B cell (primary cell): ENCODE measurements at places on chromosomes 13 and 19.

DNA sequence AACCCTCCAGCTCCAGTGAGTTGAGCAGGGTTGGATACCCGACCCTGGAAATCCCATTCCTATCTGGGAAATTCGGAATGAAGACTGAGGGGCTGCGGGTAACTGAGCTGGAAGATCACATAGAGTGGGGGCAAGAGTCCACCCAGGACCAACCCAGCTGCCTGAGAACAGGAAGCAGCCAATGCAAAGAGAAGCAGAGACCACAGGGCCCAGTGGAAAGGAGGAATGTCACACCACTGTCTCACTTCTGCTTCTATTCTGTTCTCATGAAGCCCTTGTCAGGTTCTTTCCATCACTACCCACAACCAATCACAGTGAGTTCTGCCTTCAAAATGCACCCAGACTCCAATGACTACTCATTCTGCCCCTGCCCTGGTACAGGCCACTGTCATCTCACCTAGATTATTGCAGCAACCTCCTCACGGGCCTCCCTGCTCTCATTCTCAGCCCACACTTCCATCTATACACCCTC lies 15.3 kb downstream of the DYRK1B start:
- no peak for DNase-seq

DNA sequence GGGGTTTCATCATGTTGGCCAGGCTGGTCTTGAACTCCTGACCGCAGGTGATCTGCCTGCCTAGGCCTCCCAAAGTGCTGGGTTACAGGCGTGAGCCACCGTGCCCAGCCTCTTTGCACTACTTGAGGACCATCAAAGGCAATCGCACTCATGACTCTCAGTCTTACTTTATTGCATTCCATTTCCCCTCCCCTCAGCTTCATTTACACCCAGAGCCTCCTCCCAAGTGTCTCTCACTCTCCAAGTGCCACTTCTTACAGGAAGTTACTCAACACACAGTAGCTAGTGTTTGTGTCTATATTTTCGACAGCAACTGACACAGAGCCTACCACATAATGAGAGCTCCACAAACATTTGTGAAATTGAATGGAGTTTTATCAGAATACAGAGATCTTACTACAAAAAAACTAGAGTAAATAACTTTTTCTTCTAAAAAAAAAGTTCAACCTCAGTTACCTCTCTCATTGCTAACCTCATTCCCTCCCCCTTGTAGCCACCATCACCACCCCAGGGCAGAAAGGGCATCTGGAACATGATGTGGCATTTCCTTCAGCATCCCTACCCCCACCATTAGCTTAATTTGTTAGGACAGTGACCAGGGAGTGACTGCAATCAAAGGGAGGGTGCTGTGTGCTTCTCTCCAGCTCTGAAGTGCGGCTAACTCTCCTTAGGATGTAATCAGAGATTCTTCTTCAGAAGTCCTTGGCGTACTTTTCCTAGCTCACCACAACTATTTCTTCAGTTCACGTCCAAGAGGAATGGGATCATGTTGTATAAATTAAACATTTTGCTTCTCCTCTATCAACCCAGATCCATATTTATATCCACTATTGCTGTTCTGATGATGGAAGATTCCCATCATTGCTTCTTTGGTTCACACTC lies 17.0 kb upstream of the RUBCNL start:
- no peak for DNase-seq

DNA sequence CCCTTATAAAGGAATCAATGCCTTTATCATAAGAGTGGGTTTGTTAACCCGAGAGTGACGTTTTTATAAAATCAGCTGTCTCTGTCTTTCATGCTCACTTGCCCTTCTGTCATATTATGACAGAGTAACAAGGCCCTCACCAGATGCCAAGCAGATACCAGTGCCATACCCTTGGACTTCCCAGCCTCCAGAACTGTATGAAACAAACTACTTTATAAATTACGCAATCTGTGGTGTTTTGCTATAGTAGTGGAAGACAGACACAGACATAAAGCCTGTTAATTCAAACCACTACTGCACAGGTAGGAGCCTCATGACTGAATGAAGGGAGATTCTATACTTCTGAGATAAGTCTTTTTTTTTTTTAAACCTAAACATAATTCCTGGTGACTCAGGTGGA lies 4.6 kb downstream of the VN1R1 start:
- DNase-seq = no peak

DNA sequence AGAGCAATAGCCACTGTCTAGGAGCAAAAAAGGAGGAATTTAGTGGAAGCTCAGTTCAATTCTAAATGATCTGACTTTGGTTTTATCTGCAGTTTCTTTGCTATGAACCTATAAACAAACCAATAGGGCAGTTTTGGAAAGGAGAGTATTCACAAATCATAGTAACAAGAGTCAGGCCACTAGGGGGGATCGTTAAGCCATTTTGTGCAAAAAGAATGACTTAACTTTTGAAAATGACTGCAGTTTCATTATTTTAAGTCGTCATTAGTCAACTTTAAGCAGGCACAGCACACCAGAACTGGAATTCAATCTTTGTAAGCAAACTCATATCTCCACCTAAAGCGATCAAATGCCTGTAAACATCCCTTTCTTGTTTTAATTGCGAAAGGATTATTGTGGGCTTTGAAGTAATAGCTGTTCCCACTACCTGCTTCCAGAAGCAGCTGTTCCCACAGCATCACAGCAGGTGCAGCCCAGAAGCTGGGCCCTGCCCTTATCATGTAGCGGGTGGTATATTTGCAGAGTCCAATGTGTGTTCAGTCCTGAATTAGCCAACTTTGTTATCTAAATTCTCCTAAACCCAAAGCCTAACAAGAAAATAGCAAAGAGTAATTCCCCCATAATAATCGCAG lies 51.5 kb downstream of the SOX21 start:
- DNase-seq = no peak

DNA sequence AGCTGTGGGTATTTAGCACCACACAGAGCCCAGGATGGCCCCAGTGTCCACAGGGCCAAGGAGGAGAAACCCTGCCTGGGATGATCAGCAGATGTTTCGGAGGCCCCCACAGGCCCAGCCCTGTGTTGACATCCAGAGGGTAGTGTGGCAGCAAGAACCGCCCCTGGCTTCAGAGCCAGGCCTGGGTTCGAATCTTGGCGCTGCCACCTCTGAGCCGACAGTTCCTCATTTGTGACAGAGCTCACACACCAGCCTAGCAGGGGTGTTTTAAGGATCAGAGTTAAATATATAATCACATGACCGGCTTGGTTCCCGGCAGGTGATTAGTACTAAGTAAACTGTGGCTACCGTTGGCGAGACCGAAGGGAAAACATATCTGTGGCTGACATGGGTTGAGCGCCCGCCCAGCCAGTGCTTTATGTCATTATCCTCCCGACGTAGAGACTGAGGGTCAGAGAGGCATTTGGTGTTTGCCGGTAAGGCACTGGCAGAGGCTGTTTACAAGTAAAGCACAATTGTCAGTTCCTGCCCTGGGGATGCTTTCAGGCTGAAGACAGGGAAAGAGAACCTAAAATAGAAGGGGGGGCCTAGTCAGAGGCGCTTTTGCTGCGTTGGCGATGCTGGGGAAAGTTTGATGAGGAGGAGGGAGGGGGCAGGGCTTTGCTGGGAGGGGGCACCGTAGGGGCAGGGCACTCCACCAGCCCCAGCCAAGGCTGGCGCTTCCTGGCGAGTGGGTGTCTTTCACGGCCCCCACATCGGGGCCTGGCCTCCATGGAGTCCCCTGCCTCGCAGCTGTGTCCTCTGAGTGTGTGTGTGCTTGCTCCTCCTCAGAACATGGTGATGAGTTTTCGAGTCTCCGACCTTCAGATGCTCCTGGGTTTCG lies 4.8 kb downstream of the PIAS4 start:
- DNase-seq = no peak

GRCh38 chr19:2969104-2969504 lies 8.3 kb upstream of the TLE6 start:
- DNase-seq = peak; percentile 63

GRCh38 chr13:30924721-30925120 lies 7.7 kb upstream of the TEX26 start:
- no peak for DNase-seq

- peak; percentile 79 for DNase-seq
Measured at GRCh38 chr19:11375143-11375948, 880 bp downstream of the SWSAP1 start.

DNA sequence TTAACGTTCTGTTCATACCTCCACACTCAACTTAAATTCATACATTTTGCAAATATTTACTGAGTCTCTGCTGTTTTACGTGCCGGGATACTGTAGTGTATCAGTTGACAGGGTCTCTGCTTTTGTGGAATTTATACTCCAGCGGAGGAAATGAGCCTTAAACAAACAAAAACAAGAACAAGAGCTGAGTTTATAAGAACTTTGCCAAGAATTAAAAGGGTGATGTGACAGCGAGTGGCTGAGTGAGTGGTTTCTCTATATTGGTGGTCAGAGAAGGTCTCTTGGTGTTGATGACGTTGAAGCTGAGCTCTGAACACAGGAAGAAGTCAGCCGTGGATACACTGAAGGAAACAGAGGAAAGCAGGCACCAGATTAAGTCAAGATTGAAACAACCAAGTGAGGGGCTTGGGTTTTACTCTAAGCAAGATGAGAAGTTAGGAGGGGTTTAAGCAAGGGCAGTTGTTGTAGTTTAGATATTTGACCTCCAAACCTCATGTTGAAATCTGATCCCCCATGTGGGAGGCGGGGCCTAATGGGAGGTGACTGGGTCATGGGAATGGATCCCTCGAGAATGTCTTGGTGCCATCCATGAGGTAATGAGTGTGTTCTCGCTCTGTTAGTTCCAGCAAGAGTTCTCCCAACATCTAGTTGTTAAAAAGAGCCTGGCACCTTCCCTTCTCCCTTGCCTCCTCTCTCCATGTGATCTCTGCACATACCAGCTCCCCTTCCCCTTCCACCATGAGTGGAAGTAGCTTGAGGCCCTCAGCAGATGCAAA lies 248.3 kb downstream of the DCLK1 start:
- DNase-seq = no peak
